Endodermal cell (in vitro differentiated cells): ENCODE measurements at places on chromosomes 3 and 15. TPM values are rescaled to one million over a fixed set of nuclear protein-coding genes. Genes with fewer than 3 reads are reported as not detected.

- peak overlapping the region; percentile 91 for H3K4me3 ChIP-seq
- H3K27ac ChIP-seq = no peak overlapping the region
- H3K27me3 ChIP-seq = no peaks in the 10 kb centered on the region
- peaks cover 15% of the 10 kb centered on the region for H3K36me3 ChIP-seq
- H3K4me1 ChIP-seq = peaks cover 17% of the 10 kb centered on the region
These were observed 5.1 kb downstream of the TRIM71 start for GRCh38 chr3:32822609-32823498.

DNA sequence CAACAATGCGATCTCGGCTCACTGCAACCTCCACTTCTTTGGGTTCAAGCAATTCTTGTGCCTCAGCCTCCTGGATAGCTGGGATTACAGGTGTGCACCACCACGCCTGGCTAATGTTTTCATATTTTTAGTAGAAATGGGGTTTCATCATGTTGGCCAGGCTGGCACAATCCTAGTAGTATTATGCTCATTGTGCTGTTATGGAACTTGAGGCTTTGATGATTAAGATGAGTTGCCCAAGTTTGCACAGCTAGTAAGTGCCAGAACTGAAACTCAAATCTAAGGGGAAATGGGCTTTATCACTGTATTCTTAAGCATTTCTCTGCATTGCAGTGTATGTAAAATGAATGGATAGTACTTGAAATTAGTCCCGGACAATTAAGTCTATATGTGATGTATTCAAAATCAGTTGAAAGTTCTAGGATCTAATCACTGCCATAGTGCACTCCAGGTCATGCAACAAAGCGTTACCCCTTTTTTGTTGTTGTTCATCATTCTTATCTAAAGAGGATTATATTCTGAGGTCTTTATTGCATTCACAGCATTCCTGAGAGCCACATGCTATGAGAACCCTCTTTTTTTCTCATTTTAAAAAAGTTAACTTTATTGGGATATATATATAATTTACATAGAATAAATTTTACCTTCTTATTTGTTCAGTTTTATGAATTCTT lies 378.7 kb upstream of the CNTN6 start:
- H3K4me3 ChIP-seq = no peak overlapping the region
- no peaks in the 10 kb centered on the region for H3K27me3 ChIP-seq
- H3K4me1 ChIP-seq = no peaks in the 10 kb centered on the region
- H3K36me3 ChIP-seq = no peaks in the 10 kb centered on the region

GRCh38 chr3:107661447-107662123 lies 138.8 kb downstream of the BBX start:
- no peaks in the 10 kb centered on the region for H3K36me3 ChIP-seq
- no peak overlapping the region for H3K27ac ChIP-seq
- H3K4me1 ChIP-seq = no peaks in the 10 kb centered on the region
- no peak overlapping the region for H3K4me3 ChIP-seq
- no peak for DNase-seq

DNA sequence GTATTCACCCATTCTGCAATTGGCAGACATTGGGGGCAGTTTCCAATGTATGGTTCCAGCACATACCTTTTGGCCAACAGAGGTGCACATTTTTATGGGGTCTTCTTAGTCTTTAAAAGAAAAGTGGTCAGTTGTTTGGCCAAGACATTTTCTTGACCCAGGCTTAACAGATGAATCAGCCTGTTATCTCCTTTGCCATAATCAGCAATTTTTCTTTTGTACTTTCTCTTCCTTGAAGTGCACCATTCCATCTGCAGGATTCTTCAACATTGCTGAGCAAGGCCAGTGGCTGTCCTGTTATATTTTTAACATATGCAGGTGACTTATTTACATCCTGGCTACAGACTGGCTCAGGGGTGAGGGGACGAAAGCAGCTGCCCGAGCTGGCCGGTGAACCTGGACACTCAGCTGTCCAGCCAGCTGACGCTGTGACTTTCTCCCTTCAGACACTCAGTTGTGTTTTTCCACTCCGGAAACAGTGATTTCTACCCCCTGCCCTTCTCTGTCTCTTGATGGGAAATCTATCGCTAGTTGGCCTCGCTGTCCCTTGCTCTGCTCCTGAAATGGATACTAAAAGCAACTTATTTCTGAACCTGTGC lies 96.5 kb upstream of the TNFAIP8L3 start:
- H3K27ac ChIP-seq = no peak overlapping the region
- H3K4me1 ChIP-seq = no peaks in the 10 kb centered on the region
- no peak for DNase-seq

DNA sequence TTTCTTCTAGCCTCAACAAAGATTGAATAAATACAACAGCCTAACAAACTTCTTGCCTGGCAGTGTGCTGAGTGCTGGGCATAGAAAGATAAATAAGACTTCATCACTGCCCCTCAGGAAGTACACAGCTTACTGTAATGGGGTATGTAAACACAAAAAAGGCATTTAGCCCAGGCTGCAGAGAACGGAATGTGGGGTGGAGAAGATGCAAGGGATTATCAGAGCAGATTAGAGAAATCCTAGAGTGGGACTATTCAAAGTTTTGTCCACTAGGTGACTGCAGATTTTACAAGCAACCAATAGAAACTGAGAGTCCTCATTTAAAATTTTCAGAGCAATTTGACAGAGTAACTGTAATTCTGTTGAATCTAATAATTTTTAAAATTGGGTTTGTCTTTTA lies 35.4 kb upstream of the TSC22D2 start:
- no peaks in the 10 kb centered on the region for H3K36me3 ChIP-seq
- H3K27ac ChIP-seq = no peak overlapping the region
- H3K4me1 ChIP-seq = peaks cover 2% of the 10 kb centered on the region
- H3K4me3 ChIP-seq = no peak overlapping the region
- H3K27me3 ChIP-seq = no peaks in the 10 kb centered on the region

GRCh38 chr3:54251705-54252104 lies 129.4 kb downstream of the CACNA2D3 start:
- H3K27me3 ChIP-seq = no peaks in the 10 kb centered on the region
- no peak overlapping the region for H3K27ac ChIP-seq
- H3K4me3 ChIP-seq = no peak overlapping the region
- H3K4me1 ChIP-seq = no peaks in the 10 kb centered on the region

GRCh38 chr15:58419803-58420524 lies 11.8 kb upstream of the LIPC start:
- no peaks in the 10 kb centered on the region for H3K27me3 ChIP-seq
- no peak for DNase-seq
- H3K27ac ChIP-seq = no peak overlapping the region

GRCh38 chr3:114624047-114624445 lies 330.2 kb downstream of the TIGIT start:
- DNase-seq = no peak
- H3K27ac ChIP-seq = no peak overlapping the region
- H3K36me3 ChIP-seq = no peaks in the 10 kb centered on the region
- no peak overlapping the region for H3K4me3 ChIP-seq
- H3K4me1 ChIP-seq = no peaks in the 10 kb centered on the region

NECTIN3 gene
- 16.2 and 18.9 TPM in 2 replicates for total RNA-seq

UACA gene
- 49.7 and 51.1 TPM in 2 replicates for total RNA-seq

ITIH1 gene
- 0.78 TPM in 1 of 3 replicates, not detected in the others for total RNA-seq

CHRNA5 gene
- total RNA-seq = 14.0 and 16.4 TPM in 2 replicates
